ENCODE measurements at places on chromosomes 4 and X.

DNA sequence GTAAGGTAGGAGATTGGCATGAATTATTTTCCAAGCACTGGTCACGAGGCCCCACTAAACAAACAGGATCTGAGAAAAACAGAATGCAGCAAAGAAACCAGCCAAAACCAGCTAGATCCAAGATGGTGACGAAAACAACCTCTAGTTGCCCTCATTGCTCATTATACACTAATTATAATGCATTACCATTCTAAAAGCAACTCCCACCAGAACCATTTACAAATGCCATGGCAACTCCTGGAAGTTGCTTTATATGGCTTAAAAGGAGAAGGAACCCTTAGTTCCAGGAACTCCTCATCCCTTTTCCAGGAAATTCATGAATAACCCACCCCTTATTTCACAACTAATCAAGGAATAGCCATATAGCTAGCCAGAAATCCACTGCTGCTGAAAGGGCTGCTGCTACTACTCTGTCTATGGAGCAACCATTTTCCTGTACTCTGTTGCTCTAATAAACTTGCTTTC is 69.3 kb downstream of the ABCB7 start:
- DNase-seq = no peak

DNA sequence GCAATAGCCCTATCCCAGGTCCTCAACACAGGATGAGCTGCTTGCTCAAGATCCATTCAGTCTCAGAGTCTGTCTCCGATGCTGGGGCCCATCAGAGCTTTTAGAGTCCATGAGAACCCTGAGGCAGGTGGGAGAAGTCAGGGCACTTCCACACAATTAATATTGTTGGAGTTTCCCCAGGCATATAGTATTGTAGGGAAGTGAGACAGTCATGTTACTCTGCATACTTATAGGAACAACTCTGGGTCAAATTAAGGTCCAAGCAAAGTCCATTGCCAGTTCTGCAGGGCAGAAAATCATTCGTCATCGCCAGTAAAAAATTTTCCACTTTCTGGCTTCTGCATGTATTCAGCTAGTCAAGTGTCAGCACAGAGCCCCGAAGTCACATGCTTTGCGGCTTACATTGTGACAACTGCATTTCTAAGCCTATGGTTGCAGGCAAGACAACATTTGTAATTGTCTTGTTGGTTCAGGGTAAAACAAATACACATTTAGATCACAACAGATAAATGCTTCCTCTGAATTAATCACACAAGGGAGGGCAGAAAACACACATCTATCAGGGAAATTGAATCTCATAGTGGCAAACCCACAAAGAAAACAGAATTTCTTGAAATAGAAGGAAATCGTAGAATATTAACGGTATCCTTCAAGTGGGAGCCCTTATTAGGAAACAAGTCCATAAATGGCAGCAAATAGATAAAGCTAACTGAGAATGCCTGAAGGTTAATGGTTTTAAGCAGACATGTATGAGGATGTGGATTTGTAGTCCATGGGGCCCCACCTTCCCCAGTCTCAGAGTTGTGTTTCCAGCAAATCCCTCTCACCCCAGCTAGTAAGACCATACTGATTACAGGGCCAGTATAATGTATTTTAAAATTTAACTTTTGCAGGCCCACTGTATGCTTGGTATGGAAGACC is 412.1 kb upstream of the RASGEF1B start:
- DNase-seq = no peak

GRCh38 chr4:137194670-137195069 is 337.6 kb downstream of the PCDH18 start:
- DNase-seq = no peak

DNA sequence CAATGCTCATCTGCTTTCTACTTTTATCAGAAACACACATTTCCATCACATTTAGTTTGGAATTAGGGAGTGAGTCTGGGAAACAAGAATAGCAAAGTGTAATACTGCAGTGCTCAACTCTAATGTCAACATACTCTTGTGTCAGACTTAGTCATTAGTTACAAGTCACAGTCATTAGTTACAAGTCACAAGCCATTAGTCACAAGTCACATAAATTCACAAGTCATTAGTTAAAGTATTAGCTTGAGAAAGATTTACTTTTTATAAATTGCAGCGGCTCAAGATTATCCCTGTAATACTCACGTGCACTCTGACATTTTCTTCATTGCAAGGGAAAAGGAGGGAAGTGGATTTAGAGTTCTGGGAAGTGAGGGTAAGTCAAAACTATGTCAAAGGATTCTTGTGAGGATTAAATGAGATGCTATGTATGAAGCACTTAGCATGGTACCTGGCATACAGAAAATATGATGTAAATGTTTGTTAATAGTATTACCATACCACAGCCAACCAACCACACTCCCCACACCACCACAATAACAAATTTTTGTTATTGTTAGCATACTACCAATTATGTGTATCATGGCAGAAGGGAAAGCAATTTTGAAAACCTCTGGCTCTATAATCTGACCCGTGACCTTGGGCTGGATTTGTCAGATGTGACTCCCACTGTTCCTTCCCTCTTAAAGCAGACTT is 116.6 kb downstream of the ARHGAP24 start:
- DNase-seq = no peak

Data from activated CD4-positive, CD25-positive, alpha-beta regulatory T cell treated with anti-CD3 and anti-CD28 coated beads, Interleukin-2, amount 50 U/mL, for 72 hours (primary cell).